ENCODE measurements at places on chromosomes 1 and 21.
A peak's percentile ranks its signal among the peaks of the same experiment; 100 is the strongest.

- no peak for DNase-seq
Measured at GRCh38 chr1:55524006-55524405, 308.8 kb upstream of the USP24 start.

GRCh38 chr1:105004515-105004914 is 1254.8 kb downstream of the AMY1C start:
- no peak for DNase-seq

GRCh38 chr1:170402476-170403311 is 129.3 kb upstream of the GORAB start:
- DNase-seq, result no peak

DNA sequence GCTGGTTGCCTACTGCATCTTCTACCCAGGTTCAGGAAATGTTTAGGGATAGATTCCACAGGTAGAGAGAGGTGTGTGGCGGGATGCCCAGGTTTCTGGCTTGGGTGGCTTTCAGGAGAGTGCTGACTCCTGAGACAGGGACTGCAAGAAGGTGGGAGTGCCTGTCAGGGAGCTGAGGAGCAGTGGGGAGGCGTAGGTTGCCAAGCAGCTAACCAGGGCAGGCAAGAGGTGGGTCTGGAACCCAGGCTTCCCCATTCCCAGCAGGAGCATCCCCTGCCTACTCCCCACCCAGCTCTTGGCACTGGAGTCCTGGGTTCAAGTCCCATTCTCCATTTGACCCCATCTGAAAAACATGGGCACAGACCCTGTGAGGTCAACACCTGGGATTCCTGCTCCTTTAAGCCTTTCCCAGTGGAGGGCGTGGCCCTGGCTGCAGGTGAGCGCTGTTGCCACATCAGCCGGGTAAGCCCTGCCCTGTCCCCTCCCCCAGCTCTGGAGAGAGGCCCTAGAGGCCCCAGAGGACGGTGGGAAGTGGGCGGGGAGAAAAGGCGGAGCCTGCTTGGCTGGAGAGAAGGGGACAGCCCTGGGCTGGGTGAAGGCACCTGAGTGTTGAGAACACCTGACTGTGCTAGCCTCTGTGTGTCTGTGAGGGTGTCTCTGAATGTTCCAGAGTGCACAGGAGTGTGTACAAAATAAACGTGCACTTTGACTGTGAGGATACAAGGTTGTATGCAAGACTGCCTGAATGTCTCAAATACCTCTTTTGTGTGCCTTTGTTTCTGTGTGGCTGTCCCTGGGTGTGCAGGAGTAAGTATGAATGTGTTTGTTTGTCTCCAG is 14.0 kb upstream of the SYNC start:
- peak; percentile 49 for DNase-seq

GRCh38 chr1:116951200-116951935 is 41.7 kb downstream of the PTGFRN start:
- no peak for DNase-seq

DNA sequence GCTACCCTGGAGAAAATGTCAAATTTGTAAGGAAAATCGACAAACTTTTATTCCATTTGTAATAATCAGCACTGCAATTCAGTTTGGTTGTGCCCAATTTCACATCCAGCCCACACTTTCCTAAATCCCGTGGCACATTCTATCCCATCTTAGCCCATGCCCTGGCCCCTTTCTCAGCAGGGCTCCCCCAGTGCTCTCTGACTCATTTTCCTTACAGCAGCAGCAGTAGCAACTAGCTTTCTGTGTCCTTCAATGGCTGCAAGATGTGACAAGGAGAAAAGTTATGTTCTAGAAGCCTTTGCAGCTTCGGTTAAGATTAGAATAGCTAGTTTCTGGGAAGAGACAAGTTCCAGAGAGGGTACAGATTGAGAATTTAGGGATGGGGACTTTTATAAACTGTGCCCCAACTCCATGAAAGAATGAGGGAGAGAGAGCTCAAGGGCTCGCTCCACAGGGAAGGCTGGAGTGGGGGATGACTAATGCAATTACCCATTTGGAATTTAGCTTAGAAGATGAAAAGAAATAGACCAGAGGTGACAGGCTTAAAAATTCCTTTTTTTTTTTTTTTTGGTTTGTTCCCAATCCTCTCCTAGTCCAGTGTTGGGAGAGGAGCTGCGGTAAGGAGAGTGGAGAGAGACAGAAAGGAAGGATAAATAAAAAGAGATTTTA is 47.0 kb upstream of the POU2F1 start:
- DNase-seq, result no peak

GRCh38 chr1:64107118-64107519 is 96.3 kb upstream of the UBE2U start:
- no peak for DNase-seq

- no peak for DNase-seq
Measured at GRCh38 chr21:41894511-41894910, 15.4 kb upstream of the PRDM15 start.

GRCh38 chr1:43934101-43934985 is 742 bp downstream of the ARTN start:
- DNase-seq, result peak; percentile 98

DNA sequence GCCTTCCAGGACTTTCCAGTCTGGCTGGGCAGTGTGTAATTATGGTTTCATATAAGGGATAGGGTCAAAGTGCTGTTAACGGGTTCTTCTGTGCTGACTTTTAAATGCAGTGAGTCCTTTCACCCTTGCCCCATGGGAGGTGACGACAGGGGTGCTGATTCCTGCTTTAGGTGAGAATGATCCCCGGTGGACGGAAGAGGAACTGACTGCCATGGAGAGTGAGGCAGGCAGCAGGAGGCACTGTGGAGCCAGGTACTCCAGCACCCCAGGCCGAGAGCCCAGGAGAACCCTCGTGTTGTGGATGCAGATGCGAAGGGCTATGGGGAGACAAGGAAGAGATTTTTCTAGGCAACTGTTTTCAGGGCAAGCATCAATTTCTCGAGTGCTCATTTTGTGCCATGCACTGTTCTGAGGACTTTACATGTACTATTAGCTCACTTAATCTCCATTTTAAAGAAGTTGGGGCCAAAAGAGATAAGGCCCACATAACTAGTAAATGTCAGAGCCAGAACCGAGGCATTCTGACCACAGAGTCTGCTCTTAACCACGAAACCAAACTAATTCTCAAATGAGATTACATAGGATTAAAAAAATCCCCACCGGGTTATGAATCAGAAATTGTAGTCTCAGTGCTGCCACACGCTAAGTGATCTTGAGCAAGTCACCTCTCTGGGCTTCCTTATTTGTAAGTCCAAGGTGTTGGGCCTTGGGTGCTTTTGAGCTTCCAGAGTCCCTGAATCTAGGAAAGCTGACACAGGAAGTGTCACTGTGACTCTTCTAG is 28.2 kb downstream of the STPG1 start:
- DNase-seq, result no peak

DNA sequence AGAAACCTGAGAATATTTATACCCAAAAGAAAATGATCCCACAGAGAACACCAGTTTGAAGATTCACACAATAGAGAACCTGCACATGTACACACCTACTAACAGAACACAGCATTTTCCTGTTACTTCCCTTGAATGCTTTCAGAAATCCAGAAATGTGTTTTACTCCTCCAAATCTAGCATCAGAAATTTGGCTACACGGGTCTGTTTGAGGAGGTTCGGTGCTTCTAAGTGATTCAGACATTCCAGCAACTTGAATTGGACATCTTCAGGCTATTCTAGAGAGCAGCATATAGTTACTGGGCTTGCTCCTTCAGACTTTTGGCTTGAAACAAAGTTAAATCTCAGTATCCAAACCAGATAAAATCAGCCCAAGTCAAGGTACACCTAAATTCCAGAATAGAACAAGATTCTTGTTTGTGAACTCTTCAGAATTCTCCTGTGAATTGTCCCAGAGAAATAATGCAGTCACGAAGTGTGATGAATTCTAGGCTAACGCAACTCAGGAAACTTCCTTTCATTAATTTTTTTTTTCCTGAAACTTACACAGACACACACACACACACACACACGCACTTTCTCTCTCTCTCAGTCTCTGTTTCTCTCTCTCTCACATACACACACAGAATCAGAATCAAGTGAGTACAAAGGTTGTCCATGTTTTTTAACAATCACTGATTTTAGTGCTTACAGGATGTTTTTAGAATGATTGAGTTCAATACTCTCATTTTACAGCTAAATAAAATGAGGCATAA is 278.4 kb upstream of the SNX7 start:
- DNase-seq, result peak; percentile 79

GRCh38 chr1:15836772-15837669 is 10.5 kb upstream of the SPEN start:
- DNase-seq, result peak; percentile 65

DNA sequence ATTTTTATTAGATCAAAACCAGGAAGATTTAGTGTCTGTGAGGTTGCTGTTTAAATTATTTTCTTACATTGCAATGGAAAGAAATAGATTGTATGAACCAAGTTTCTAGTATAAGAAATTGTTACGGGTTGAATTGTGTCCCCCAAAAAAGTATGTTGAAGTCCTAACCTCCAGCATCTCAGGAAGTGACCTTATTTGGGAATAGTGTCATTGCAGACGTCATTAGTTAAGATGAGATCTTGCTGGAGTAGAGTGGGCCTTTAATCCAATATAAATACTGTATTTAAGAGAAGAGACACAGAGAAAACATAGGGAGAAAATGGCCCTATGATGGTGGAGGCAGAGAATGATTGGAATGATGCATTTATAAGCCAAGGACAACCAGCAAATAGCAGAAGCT is 188.7 kb upstream of the SAMSN1 start:
- DNase-seq, result no peak

- DNase-seq, result no peak
Measured at GRCh38 chr1:152419917-152420316, 5.9 kb upstream of the CRNN start.

DNA sequence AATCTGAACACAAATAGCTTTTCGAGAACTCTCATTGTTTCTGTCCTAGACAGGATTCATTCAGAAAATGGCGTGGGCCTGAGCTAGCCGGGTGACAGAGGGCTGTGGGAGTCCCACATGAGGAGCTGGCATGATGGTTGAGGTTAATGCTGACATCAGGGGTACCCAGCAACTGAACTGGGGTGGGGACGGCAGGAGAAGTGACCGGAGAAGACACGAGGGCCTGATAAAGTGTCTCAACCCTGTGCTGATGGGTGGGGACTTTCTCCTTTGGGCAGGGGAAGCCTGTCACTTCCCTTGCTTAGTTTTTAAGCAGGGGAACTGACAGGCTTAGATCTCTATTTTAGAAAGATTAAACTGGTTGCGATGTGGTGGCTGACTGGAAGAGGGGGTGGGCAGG is 14.6 kb downstream of the CHIT1 start:
- DNase-seq, result no peak

DNA sequence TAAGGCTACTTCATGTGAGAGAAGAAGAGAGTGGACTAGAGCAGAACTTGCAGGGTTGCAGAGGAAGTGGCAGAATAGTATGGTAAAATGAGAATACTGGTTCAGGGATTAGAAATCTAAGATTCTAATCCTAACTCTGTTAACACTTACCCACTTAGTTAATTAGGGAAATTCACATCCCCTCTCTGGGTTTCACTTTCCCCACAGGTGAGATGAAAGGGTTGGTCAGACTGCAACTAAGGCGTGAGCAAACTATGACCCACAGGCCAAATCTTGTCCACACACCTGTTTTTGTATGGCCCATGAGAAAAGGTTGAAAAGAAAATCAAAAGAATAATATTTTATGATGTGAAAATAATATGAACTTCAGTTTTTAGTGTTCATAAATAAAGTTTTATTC is 117.5 kb downstream of the MACF1 start:
- no peak for DNase-seq

DNA sequence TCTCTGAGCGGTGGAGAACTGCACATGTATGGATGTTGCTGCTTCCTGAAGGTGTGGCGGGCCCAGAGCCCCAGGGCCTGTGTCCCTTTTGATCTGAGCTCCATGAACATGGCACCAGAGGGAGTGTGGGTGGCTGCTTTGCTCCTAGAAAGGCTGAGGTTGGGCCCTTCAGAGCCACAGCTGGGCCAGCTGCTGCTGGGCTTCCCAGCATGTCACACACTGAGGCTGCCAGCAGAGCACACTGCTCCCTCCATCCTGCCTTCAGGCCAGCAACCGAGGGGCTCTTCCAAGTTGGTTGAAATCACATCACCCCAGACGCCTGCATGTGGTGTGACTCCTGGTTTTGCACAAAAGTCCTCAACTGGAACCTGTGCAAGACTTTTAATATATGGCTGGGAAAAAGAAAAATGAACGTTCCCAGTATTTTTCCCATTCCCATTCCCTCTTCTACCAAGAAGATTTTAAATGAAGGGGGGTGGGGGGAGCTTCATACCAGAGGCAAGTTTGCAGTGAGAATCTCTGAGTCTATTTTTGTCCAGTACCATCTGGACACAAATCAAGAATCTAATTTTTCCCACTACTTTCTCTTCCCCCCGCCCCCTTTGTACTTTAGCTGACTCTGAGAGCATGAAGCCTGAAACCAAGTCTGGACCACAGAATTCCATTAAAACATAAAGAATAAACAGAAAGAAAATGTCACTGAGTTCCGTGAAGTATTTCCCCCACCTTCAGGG is 26.2 kb upstream of the NGF start:
- DNase-seq, result peak; percentile 83

DNA sequence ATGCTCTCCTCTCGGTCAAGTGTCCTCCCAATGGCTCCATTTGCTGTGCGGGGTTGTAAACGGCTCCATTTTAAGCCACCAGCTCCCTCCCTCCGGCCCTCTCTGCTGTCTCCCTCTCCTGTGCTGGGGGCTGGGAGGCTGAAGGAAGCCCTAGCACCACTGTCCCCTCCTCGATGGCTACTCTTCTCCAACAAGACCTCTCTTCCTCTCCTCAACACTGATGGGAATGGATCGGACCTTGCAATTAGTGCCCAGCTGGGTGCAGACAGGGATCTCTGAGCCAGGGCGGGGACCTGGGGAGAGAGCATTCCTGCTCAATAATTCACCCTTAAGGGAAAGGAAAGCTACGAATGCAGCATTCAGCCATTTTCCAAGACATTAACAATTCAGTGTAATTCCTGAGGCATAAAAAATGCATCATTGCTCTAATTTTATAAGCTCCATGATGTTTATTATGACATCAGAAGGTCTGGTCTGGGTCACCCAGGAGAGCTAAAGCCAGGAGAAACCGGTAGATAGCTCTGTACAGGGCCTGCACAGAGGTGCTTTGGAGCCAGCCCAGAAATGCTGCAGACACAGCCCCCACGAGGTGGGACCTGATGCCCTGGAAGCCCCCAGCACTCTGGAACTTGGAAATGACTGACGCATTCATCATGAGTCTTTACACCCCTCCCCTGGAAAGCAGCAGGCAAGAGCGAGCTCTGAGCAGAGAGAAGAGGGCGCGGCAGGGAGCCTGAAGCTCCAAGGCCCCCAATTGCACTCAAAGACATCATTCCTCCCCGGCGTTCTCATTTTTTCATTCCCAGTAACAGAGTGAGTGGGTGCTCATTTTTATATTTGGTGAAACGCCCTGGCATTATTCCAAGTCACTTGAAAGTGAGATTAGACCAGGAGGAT is 76.2 kb upstream of the VAMP3 start:
- DNase-seq, result peak; percentile 52

- no peak for DNase-seq
Measured at GRCh38 chr1:234458352-234459017, 20.5 kb downstream of the TARBP1 start.

All from osteoblast (primary cell).